ENCODE measurements at places on chromosomes 2 and 18. TPM values are rescaled to one million over a fixed set of nuclear protein-coding genes. Genes with fewer than 3 reads are reported as not detected.

- no peak for DNase-seq
Observed at GRCh38 chr18:12372406-12372805, 4.6 kb downstream of the AFG3L2 start.

DNA sequence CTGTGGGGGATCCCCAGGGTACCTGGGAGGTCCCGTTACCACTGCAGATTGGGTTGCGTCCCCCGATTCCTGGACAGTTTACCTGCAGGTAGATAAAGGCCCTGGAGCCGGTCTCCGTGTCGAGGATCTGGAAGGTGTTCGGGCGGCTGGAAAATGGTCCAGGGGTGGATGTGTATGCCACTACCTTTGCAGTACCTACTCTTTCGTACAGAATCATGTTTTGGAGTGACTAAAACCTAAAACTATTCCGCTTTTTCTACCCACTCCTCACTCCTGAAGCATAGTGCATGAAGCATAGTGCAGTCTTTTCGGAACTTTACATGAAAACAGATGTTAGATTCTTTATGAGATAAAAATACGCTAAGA is 418 bp downstream of the WDR75 start:
- DNase-seq = no peak

DNA sequence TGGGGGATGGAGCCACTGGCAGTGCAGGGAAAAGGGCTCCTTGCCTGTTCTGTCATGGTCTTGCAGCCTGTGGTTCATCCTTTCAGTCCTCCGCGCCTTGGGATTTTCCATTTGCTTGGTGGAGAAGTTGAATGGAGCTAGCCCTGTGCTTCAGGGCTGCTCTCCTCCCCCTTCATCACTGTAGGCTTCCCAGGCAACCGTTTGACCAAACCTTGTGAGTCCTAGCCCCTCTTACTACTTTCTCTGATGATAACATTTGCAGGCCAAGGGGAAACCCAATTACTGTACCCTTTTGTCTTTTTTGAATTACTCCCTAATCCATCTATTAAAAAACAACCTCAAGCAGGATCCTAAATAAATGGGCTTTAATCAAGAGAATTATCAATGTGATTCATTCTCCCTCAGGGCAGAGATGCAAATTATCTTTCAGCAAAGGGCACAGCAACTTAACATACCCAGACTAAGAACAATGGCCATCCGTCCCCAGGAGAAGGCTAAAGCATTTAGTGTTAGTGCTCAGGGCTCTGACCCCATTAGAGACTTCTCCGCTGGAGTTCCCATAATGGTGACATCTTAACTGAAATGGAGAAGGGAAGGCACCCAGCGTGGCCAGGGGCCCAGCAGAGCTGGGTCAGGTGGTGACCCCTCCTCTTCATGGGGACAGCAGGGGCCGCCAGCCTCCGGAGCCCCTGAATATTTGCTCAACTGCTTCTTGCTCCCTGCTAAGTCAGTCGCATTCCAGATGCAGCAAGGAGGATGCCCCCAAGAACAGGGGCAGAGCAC is 40.7 kb downstream of the RHOB start:
- no peak for DNase-seq

GRCh38 chr2:26722328-26722727 is 29.8 kb downstream of the KCNK3 start:
- no peak for DNase-seq

GRCh38 chr2:16005816-16006536 is 65.6 kb downstream of the MYCN start:
- DNase-seq = no peak

DNA sequence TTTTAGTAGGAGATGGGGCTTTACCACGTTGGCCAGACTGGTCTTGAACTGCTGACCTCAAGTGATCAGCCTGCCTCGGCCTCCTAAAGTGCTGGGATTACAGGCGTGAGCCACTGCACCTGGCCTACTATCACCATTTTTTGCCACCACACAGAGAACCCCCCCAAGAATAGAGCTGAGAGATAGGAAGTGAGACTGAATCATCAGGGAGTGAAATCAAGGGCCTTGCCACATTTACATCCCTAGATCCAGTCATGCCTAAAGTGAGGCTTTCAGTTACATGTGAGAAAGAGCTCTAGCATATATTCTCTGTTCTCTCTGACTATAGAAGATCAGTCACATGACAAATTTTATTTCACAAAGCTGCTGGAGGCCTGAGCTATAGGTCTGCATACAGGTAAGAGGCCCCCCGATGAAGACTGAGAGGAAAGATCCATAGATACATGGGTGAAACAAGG is 28.0 kb upstream of the KCMF1 start:
- no peak for DNase-seq

- no peak for DNase-seq
Observed at GRCh38 chr2:42386682-42387081, 25.7 kb upstream of the COX7A2L start.

GRCh38 chr2:26636935-26637334 is 4.2 kb downstream of the CIB4 start:
- no peak for DNase-seq

DNA sequence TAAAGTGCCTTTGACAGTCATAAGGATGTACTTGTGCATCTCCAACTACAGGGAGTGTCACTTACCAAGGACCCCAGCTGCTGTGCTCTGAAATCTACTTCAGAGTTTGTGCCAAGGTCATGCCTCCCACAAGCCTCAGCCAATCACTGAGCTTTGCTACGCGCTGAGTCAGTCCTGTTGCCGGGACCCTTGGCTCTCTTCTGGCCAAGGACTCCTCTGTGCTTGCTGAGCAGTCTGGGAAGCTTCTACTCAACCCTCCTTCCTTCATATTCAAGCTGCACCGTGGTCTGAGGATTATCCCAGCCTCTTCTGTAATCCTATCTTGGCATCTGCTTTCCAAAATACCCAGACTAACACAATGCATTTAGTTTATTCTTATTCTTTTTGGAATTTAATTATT is 398.9 kb upstream of the FANCL start:
- DNase-seq = no peak

DNA sequence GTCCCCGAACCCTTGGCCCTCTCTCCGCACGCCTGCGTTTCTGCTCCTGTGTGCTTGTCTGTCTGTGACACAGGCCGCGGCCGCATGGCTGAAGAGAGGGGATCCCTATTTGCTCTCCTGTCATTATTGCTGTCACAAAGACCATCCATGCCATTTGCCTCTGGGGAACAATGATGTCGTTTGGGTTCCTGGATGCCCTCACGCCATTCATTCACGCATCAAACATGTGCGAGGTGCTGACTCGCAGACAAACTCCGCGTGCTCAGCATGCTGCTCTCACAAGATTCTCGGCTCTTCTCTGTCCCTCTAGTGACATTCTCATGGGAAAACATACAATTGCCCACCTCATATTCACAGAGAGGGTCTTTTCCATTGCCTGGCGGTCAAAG is 67.8 kb downstream of the ASB1 start:
- DNase-seq = no peak

DNA sequence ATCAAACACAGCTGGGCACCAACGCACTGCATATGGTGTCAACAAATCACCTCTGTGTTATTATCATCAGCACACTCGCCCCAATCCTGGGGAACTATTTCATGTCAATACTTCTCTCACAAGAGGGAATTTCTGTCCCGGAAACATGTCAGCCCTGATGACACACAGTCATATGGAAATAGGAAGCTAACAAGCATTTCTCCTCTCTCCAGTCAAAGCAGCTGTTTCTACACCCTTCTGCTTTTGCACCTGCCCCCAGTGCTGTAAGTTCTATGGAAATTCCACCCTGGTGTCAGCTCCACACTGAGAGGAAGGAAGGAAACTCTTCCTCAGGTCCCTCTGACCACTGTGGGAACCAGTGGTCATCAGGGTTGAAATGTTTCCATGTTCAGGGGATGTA is 447.6 kb upstream of the ID2 start:
- no peak for DNase-seq

DNA sequence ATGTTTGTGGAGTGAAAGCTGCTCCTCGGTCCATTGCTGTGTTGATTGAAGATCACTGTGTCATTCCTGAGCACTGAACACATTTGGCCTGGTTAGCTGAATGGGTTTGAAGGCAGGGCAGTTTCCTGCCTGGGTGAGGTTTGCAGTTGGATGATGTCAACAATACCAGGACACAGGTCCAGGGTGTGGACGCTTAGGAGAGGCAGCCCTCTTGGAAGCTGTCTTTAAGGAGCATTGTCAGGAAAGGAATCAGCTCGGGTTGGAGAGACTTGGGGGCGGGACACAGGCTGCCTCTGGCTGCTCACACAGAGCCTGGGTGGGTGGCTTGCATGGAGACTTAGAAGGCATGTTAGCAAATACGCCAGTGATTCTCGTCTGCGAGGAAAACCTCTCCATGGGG is 237.7 kb downstream of the SEPTIN10 start:
- no peak for DNase-seq

DNA sequence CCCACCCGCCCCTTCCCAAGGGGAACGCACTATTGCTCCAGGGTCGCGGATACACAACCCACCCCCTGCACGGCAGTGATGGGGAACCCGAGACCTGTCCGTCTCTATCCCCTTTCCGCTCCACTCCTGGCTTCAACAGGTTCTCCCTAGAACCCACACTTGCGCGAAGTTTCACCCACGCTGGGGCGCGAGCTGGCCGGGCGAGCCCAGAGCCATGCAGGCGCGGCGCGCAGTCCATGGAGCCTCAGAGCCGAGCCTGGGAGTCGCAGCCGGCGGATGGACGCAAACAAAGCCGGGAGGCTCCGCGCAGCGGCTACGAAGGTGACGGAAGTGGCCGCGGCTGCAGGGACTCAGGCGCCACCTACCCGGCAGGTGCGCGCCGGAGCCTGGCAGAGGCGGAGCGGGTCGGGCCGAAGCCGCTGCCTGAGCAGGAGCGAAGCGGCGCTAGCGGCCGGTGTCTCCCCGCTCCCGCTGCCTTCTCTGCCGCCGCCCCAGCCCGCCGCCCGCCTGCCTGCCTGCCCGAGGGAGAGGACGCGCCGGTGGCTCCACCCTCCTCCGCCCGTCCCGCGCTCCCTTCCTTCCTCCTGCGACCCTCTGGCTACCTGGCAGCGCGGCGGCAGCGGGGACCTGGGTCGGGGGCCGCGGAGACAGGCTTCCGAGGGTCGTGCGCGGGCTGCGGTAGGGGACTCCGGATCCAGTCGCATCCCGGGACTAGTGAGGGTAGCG is 14.0 kb downstream of the ALPG start:
- DNase-seq = no peak

DNA sequence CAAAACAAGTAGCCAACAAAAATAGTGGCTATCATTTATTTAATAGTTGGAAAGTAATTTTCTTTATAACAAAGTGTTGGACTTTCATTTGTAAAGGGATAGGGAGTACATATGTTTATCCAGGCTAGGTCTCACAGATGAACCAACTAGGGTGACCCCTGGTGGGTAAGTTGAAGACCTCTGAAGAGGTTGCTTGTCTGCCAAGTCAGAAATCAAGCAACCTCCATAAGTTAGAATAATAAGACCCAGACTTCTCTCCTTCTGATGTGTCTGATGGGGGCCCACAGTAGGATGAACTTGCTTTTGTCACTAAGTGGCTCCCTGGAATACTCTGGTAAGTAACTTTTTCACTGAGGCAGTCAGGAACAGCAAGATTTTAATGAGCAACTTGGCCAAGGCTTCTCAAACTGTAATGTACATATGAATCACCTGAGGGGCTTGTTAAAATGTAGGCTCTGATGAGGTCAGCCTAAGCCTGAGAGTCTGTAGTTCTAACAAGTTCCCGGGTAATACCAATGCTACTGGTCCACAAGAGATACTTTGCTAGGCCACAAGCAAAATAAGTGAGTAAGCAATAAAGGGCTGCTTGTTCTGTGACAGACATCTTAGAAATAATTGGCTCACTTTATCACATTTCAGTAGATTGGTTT is 319.6 kb downstream of the PIK3C3 start:
- no peak for DNase-seq

DNA sequence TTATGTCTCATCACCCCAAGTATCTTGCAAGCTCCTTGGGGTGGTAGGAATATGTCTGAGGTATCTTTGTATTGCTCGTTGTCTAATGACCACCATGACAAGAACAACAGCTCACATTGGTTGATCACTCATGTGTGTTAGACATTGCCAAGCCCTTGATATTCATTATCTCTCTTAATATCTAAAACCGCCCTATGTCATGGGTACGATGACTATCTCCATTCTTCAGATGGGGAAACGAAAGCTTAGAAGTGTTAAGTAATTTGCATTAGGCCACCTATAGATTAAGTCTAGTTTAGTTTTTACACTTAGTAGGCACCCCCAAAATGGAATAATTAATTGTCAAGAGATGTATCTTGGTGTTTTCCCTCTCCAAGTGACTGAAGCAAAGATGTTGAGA is 57.0 kb downstream of the ICOS start:
- DNase-seq = no peak

DNA sequence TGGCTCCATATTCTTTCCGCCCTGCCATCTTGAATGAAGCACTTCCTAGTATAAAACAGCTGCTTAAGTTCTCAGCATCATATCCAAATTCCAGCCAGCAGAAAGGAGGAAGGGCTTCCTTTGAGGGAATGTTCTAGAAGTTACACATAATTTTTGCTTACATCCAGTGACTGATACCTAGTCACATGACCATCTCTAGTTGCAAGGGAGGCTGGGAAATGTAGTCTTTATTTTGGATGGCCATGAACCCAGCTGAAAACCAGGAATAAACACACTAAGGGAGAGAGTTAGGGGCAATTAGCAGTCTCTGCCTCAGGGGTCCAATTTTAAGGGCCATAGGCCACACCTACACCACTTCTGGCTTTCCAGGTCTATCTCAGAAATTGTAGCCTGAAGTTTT is 57.8 kb upstream of the LMAN1 start:
- DNase-seq = no peak

GRCh38 chr2:100418406-100418962 is 1.0 kb upstream of the CHST10 start:
- no peak for DNase-seq

DNA sequence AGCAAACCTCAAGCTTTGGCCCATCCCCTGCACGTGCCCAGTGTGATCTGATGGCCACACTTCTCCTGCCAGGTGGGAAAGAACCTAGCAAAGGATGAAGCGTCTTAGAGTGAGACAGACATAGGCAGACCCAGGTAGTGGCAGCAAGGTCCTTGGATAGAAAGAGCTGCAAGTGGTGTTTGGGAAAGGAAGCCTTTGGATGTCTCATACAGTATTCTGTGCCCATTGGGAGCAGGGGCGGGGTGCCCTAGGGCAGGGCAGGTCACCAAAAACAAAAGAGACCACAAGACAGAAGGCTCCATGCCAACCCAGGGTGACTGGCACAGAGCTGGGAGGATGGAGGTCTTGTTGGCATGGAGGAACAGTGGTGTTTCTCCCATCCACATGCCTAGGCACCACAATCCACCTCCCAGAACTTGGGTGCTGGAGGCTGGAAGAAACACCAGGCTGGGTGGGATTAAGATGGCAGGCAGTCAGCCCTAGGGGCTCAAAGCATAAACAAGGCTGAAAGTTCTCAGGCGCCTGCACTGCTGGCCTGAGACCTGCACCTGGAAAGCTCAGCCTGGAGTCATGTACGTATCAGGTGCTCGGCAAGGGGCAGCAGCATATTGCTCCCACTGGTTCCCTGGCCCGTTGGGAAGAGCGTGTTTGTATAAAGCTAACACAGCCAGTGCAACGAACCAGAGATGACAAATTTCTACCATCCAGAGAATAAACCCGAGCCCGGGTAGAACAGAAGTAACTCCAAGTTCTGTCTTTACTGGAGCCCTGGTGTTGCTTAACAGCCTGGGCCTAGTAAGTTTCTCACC is 52.9 kb downstream of the CRACDL start:
- DNase-seq = no peak

GRCh38 chr2:5959836-5960820 is 267.9 kb downstream of the SOX11 start:
- no peak for DNase-seq

The KCNG3 gene
- total RNA-seq = not detected

The HOXD12 gene
- total RNA-seq = not detected

The CD28 gene
- total RNA-seq = not detected

The SLC11A1 gene
- total RNA-seq = 0.93 TPM

The OSR1 gene
- total RNA-seq = not detected

The THAP4 gene
- total RNA-seq = 26.7 TPM

The PAX8 gene
- total RNA-seq = 0.39 TPM

Data from activated B cell treated with CpG ODN at 0.5 μM for 24 hours (primary cell).